Astrocyte of the cerebellum (primary cell): ENCODE measurements at places on chromosomes 13 and 19.

DNA sequence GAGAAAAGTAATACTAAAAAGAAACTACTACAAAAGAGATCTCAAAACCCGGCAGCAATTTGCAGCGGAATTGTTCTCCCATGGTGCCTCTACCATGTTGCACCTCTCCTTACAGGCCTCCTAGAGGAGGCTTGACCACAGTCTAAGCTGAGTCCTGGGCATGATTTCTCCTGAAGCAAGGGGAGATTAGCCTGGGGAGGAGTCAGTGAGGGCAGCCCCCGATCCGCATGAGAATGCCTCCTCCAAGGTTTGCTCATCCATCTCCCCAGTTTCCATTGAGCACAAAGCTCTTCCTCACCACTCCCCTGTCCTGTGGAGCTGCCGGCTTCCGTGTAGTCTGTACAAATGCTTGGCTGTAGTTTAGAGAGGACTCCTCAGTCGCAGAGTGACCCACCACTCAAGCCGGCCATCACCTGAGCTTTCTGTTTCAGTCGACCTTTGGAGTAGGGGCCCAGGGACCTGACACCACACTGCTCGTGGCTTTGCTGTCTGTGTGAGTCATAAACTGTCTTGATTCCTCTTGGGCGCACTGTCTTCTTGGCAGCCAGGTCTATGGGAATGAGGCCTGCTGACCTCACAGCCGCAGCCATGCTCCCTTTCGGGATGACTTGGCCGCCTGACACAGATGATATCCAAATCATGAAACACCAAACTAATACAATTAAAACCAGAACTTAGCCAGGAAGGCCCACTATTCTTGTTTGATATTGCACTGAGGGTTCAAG, 72.3 kb downstream of the C1QTNF9 start:
- DNase-seq, result peak; percentile 3

GRCh38 chr13:24910502-24911132, 146.6 kb downstream of the RNF17 start:
- DNase-seq, result no peak

GRCh38 chr19:30570194-30570593, 198.0 kb downstream of the ZNF536 start:
- DNase-seq, result no peak

GRCh38 chr13:93029536-93029935, 197.1 kb upstream of the GPC6 start:
- DNase-seq, result no peak

DNA sequence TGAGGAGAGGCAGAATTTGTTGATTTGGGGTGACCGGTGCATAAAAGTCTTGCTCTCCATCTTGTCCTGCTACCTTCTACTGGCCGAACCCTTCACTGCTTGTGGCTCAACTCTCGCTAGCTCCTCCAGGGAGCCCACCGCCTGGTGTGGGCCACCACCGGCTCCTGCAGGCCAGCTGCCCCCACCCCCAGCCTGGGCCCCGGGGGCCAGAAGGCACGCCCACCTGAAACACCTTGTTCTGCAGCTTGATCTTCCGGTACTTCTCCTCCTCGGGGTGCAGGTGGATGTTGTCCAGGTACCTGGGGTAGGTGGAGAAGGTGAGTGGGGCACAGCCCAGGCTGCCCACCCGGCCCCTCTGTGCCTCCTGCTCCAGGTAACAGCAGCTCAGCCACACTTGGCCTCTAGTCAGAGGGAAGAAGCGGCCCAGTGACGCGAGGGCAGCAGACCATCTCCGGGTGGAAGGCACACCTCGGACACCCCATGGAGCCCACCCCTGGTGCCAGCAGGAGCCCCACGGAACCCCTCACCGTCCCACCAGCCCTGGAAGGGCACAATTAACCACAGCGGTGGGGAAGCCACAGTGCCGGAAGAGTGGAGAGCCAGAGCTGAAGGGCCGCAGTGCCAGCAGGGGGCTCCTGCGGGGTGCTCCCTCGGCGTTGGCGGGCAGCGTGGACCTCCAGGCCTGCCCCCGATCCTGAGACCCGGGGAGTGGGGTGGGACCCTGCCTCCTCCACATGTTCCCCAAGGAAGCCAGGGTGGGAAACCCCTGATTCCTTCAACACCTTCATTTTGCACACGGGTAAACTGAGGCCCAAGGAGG, 10.1 kb downstream of the UBXN6 start:
- DNase-seq, result no peak

DNA sequence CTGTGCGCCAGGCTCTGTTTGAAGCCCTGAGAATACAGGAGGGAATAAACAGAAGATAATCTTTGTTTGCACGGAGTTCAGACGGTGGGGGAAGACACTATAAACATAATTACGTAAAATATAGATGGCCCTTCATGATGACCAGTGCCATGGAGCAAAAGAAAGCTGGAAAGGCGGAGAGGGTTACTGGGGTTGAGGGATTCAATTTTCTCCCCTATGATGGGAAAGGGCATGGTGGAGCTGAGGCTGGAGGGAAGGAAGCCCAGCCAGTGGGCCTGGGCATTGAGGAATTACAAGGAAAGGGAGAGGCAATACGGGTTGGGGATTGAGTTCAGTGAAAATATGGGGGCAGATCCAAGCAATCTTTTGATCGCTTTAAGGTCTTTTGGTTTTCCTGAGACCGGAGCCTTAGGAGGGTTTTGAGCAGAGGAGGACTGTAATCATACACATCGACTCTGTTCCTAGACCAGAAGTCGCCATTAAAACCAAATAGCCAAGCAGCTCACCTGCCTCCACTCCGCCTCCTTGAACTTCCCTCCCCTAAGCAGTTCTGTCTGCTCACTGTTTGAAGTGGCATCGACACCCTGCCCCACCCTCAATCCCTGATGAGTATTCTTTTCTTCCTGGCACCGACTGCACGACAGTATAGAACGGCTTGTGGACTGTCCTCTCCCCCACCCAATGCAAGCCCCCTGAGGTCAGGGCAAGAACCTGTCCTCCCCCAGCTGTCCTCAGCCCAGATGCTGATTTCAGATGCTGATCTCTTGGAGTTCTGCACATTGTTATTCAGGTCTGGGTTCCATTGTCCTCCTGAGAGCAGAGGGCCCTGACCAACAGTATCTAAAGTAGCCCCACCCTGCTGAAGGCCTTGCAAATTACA, 813 bp upstream of the ZNF296 start:
- no peak for DNase-seq

- no peak for DNase-seq
Measured at GRCh38 chr19:43779147-43779819, 1.5 kb downstream of the KCNN4 start.

GRCh38 chr13:83423381-83423780, 458.9 kb downstream of the SLITRK1 start:
- no peak for DNase-seq

DNA sequence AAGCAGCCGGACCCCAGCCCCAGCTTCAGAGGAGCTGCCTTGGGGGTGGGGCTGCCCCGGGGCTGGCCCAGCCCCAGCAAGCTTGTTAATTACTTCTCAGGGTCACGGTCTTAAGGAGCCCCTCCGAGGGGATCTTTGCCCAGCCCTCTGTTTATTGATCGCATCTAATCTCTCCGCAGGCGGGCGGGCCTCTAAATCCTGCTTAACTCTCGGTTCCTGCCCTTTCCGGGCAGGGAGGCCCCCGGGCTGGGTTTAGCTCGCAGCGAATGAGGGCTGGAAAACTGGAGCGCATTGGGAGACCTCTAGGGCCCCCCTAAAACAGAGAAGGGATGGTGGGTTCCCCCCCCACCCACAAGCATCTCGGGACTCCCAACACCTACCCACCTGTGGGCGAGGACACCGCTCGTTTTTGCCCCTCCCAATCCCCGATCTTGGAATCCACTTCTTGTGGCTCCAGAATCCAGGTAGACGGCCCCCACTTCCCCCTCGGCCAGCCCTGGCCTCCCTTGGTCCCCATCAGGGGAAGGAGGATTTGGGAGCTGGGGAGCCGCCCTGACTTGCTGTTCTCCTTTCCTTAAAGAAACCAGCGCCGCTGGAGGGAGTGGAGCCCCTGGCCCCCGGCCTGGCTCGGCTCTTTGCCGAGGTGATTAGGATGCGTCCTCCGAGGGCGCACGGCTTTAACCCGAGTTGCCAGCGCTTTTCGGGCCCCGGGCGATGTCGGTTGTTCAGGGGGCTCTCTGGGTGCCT, 59.5 kb upstream of the ADGRL1 start:
- no peak for DNase-seq

- DNase-seq, result no peak
Measured at GRCh38 chr13:78139765-78140164, 221.1 kb upstream of the EDNRB start.

- DNase-seq, result no peak
Measured at GRCh38 chr13:82330499-82330898, 1551.8 kb downstream of the SLITRK1 start.

- no peak for DNase-seq
Measured at GRCh38 chr19:29309637-29310036, 96.7 kb upstream of the UQCRFS1 start.

GRCh38 chr13:110182003-110182402, 125.0 kb downstream of the COL4A1 start:
- DNase-seq, result no peak

DNA sequence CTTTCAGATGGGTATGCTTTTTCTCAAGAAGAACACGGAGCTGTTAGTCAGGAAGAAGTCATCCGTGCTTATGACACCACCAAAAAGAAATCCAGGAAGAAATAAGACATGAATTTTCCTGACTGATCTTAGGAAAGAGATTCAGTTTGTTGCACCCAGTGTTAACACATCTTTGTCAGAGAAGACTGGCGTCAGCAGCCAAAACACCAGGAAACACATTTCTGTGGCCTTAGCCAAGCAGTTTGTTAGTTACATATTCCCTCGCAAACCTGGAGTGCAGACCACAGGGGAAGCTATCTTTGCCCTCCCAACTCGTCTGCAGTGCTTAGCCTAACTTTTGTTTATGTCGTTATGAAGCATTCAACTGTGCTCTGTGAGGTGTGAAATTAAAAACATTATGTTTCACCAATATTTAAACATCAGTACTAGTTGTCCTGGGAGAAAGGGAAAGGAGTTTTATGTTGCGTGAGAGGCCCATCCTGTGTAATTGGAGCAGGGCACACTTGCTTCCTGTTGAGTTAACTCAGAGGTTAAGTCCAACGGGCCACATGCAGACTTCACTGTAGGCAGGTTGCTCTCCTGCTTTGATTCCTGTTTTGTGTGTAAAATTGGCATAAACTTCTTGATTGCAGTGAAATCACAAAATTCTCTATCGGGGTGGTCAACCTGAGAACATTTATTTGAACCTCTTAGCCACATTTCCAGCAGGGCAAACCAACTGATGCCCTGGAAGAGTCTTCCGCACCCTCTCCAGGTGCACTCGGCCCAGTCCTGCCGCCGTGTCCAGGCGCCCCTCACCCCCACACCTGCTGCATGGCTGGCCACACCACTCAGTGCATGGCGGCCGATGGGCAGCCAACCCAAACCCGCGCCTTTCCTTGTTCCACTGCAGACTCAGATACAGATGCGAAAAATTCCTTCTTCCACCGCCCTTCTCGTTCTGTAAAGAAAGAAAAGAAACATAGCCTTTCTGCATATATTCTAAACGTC, 31.6 kb downstream of the SHISA2 start:
- DNase-seq, result peak; percentile 87

GRCh38 chr19:51168564-51169282, 26.6 kb downstream of the SIGLEC7 start:
- no peak for DNase-seq

GRCh38 chr19:29259867-29260281, 46.9 kb upstream of the UQCRFS1 start:
- no peak for DNase-seq

DNA sequence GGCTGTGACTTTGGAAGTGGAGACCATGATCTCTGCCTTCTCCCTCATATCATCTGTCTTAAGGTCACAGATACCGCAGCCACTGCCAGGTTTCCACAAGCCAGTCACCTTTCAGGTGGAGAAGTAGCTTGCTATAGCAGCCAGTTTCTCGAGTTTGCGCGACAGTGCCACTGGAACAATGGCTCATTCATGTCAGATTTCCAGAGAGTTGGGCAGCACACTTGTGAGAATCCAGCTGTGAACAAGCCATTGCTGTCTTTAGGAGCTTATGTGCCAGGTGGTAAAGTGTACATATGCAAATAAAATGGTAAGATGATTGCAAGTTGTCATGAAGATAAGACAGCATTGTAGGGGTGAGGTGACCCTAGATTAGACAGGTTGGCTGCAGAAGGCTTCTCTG, 22.3 kb downstream of the GARRE1 start:
- DNase-seq, result no peak

- no peak for DNase-seq
Measured at GRCh38 chr19:7426986-7427385, 61.8 kb downstream of the PEX11G start.

- DNase-seq, result peak; percentile 23
Measured at GRCh38 chr19:19034204-19034624, 811 bp downstream of the ARMC6 start.

DNA sequence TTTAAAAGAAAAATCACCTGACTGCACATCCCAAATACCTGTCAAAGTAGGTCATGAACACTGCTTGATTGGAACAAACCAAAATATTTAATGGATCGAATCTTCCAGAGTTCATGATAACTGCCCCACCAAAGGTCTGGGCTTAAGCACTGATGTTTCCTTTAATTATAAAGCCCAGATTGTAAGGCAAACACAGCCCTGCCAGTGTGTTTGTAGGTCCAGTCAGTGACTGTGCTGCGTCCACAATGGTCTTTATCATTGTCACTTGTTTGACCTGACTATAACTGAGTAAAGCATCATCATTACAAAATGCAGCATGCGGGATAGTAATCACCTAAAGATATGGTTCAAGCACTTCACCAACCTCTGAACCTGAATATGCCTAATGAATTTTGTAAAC, 63.3 kb downstream of the IRS2 start:
- DNase-seq, result no peak

GRCh38 chr13:28490061-28490460, 4.9 kb downstream of the FLT1 start:
- DNase-seq, result no peak

DNA sequence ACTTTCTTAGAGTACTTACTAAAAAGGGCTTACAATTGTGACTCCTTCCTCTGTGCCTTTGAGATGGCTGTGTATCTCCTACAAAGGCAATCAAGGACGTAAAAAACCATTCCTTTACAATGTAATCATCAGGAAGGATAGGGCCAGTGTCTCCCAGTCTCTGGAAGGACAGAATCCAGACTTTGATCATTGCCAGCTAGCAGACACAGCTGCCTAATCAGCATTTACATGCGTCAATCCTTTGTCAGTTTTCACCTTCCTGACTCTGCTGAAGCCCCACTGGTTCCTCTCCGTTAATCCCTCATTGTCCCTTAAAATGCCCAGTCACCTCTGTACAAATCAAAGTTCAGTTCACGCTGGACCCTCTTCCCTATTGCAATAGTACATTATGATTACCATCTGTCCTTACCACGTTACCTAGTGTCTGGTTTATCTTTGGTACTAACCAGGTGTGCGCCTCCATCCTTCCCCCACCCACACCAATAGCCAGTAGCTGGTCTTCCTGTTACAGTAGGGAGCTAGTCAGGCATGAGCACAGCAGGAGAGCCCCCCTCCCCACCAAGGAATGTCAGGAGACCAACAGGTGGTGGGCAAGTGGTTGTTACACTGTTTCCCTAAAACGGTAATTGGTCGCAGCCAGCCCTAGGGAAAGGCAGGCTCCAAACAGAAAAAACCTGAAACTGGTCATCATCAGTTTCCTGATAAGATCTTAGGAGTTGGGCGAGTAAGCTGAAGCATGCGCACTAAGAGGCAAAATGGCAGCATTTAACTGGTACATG, 49.7 kb downstream of the TGDS start:
- DNase-seq, result no peak

- no peak for DNase-seq
Measured at GRCh38 chr13:49497272-49497671, 1.5 kb downstream of the PHF11 start.
